ENCODE measurements at places on chromosomes 3 and 15.
A peak's percentile ranks its signal among the peaks of the same experiment; 100 is the strongest.

GRCh38 chr3:105233010-105233409, 133.7 kb upstream of the ALCAM start:
- DNase-seq: no peak

GRCh38 chr15:37595426-37595970, 338.9 kb upstream of the TMCO5A start:
- no peak for DNase-seq

DNA sequence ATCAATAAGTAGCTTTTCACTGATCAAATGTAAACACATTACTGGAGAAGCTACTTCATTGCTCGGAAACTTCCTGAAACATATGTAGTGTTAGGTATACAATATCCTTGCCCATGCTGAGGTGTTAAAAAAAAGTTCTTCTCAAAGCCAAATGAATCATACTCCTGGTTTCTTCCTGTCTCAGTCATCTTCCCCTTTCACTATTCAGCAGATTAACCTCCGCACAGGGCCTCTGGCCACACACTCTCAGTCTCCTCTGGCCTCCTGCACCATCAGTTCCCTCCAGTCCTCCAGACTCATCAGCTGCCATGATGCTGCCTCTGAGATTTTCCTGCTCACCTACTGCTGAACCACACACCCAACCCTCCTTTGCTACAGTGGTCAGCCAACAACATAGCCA, 70.5 kb upstream of the BOC start:
- DNase-seq: no peak

DNA sequence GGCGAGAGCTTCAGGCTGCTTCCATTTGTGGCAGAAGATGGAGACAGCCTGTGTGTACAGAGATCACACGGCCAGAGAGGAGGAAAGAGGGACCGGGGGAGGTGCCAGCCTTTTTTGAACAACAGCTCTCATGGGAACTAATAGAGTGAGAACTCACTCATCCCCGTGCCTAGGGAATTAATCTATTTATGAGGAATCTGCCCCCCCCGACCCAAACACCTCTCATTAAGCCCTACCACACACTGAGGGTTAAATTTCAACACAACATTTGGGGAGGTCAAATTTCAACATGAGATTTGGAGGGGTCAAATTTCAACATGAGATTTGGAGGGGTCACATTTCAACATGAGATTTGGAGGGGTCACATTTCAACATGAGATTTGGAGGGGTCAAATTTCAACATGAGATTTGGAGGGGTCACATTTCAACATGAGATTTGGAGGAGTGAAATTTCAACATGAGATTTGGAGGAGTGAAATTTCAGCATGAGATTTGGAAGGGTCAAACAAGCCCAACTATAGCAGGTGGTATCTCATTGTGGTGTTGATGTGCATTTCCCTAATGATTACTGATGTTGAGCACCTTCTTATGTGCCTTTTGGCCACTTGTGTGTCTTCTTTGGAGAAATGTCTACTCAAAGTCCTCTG, 20.6 kb upstream of the RFTN1 start:
- DNase-seq: no peak

DNA sequence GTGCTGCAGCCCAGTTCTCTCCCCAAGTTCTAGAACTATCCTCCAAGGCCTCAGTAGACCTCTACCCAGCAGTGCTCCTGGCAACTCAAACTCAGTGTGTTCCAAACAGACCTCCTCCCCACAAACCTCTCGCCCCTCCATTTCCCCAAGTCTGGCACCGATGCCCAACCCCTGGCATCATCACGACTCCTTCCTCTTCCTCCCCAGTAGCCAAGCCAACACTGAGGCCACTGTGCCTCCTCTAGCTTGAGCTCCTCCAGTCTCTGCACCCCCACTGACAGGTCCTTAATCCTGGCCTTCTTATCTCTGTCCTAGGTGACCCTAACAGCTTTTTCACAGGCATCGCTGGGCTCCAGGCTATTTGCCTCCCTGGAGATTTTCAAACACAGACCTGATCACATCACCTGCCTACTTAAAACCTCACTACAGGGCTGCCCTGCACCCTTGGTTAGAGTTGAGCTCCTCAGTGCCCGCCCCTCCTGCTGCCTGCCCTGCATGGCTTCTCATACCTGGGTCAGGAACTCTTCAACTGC, 6.8 kb downstream of the ARPIN start:
- DNase-seq: peak; percentile 26

DNA sequence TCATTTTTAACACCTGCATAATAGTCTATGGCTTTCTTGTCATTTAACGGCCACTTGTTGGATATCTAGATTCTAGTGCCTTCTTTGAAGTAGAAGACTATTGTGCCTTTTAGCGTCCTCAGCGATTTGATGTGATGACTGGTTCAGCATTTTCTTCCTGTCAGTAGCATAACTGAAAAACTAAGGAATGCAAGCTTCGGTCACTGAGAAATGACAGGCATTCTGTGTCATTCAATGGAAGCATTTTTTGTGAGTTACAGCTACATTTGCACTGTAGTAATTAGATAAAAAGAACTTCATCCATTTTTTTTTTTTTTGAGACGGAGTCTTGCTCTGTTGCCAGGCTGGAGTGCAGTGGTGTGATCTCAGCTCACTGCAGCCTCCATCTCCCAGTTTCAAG, 10.3 kb downstream of the NEK11 start:
- no peak for DNase-seq

DNA sequence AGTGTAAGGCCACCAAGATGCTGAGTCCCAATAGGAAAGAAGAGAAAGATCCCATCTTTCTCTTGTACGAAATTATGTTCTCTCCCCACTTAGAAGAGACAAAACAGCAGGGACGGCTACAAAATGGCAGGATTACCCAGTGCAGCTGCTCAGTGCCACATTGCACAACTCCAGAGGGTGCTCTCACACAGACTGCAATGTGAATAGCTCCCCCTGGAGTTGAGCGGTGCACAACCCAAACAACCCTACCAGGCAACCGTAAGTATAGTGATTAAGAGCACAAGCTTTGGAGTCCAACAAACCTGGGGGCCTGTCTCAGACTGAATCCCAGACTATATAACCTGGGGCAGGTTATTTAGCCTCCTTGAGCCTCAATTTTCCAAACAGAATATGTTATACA, 3.1 kb upstream of the BHLHE40 start:
- no peak for DNase-seq

GRCh38 chr3:115071601-115072000, 75.5 kb downstream of the ZBTB20 start:
- DNase-seq: no peak

DNA sequence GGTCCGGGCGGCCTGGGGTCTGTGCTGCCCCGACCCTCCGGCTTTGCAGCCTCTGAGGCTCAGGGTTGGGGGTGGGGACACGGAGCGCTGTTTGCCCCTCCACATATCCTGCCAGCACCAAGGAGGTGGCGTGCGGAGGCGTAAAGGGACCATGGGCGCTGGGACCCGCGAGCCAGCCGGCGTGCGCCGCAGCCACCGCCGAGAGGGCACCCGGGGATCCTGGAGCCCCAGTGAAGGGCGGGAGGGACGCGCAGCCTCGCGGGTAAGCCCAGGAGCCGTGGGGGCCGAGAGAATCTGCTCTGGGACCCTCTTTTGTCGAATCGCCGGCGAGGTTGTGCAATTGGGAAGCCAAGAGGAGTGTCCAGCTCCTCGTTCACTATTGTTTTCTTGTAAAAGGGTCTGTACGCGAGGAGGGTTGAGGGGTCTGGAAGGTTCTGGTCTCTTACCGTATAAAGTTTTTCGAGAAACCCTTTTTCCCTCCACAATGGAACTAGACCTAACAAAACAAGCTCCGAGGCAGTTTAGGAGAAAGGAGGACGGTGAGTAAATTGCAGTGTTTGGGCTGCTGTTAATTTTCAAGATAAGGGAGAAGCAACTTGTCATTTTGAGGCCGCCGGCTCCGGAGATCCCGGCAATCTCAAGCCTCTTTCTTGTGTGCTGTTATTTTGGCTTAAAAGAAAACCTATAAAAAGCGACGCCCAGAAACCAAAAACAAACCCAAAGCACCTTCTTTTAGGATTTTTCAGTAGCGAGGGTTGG, 29.9 kb upstream of the ST3GAL6 start:
- DNase-seq: no peak

DNA sequence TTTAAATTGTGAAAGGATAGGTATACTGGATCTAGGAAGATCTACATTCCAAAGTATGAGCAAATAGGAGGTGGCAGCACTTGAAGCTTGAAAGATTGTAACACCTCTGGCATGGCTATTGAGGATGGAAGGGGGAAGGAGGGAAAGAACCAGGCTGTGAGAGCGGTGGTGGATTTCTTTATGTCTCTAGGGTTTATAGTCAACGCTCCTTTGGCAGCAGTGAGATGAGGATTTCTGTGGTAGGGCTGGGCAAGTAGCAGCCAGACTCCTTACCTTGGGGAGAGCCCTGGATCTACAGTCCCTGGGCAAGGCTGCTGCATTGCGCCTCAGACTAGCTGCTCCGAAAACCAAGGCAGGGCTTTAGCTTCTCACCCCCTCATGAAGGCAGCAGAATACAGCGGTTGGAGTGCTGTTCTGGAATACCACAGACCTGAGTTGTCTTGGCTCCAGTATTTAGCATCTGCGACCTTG, 53.2 kb downstream of the MEF2A start:
- DNase-seq: no peak

DNA sequence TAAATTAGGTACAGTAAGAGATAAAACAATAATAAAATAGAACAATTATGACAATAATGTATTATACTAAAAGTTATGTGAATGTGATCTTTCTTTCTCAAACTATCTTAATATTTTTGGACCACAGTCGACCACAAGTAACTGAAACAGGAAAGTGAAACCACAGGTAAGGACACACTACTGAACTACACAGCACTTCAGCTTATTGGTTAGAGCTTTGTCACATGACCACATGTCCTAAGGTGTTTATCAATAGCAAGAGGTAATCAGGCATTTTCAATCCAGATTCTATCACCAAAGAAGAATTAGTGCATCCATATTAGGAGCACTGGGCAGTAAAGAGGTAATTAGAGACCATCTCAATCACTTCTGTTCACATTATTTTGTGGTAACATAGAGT, 392.8 kb downstream of the RSL24D1 start:
- DNase-seq: no peak

GRCh38 chr15:33516563-33516962, 205.8 kb downstream of the RYR3 start:
- no peak for DNase-seq

GRCh38 chr3:126372413-126373145, 15.4 kb upstream of the KLF15 start:
- DNase-seq: no peak

GRCh38 chr3:63927422-63928280, 15.5 kb upstream of the SCAANT1 start:
- DNase-seq: no peak

- DNase-seq: no peak
Measured at GRCh38 chr3:71153713-71154112, 429.8 kb downstream of the FOXP1 start.

DNA sequence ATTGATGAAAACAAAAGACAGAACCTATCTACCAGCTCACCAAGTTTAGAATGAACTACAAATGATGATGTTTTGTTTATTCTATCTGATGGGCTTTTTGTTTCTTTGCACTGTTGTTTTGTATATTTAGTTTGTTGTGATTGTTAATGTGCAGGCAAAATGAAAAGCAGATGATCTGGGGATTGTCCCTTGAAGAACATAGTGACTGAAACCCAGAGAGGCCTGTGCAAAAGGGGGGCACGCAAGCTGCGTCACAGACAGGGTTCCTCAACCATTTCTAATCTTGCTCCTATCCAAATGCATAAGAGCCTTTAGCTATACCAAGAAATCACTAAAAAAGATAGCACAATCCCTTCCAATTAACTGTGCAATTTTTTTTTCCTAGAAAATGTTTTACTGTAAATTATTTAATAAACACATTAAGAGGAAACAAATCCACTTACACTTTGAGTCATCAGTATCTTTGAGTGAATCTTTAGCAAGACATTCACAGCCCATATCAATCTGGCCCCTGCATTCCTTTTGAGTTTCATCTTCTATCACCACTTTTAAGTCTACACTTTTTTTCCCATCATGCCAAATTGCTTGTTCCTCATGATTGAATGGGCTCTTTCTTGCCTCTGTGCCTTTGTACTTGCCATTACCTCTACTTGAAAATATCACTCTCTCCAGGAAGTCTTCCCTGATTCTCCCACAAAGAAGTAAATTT, 220.3 kb downstream of the ATP8B4 start:
- DNase-seq: no peak

- DNase-seq: no peak
Measured at GRCh38 chr15:69154078-69154477, 6.4 kb upstream of the GLCE start.

DNA sequence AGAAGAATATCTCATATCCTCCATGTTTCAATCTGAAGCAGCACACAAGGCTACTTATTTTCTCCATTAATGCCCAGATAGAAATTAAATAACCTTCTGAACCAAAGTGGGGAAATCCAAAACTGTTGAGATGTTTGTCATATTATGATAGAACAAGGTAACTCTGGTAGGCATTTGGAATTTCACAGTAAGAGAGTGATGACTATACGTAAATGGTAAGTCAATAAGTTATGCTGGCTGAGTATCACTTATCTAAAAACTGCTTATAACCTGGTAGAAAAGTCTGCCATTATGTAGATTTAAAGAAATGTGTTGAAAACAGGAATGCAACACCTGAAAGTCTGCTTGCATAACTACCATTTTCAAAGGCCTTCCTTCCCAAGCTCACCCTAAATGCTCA, 17.2 kb upstream of the SLC12A8 start:
- DNase-seq: no peak

DNA sequence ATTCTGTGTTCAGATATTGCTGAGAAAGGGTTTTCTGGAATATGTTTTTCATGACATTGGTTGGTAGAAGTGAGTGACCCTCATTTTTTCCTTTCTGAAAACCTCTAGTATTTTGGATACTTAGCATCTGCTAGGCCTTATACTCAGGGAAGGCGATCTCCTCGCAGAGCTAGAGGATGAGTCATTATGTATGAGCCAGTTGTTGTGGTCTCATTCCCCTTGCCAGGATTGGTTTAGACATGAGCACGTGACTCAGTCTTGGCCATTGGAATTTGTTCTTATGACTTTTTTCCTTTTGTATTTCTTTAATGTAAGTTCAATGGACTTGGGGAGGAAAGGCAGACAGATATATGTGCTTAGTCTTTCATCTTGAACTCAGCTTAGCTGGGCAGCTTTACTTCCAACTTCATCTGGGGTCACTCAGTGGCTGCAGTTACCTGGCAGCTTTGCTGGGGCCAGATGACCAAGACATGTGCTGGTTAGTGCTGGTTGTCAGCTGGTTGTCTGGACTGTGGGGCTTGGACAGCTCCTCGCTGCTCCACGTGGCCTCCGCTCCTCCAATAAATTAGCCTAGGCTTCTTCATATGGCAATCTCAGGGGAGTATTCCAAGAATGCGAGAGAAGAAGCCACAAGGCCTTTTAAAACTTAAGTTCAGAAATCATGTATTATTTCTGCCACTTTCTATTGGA, 207.5 kb downstream of the IL20RB start:
- no peak for DNase-seq

- DNase-seq: peak; percentile 53
Measured at GRCh38 chr3:49787536-49787935, 1.2 kb upstream of the IP6K1 start.

DNA sequence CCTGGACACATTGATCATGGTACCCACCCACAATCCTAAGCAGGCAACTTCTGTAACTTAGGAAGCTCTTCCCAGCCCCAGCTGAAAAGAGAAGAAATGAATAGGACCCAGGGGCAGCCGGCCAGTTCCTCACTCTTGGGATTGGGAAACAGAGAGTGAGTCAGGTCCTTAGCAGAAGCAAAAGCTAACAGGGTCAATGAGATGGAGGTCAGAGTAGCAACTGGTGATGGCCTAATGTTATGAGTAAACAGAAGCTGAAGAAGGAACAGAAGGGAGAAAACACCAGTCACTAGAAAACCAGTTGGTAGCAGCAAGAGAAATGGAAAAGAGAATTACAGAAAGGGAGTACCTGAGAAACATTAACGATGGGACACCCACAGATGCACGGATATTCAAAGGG, 20.0 kb downstream of the RIOX2 start:
- DNase-seq: no peak

- no peak for DNase-seq
Measured at GRCh38 chr3:29144361-29144760, 136.5 kb upstream of the RBMS3 start.
